ENCODE measurements at places on chromosomes 12 and 14. TPM values are rescaled to one million over a fixed set of nuclear protein-coding genes. Genes with fewer than 3 reads are reported as not detected.

ZNF26 gene
- 13.5 TPM for total RNA-seq

ART4 gene
- 1.3 TPM for total RNA-seq

BCL2L14 gene
- total RNA-seq, result not detected

NKX2-1 gene
- not detected for total RNA-seq

ADGRD1 gene
- 7.3 TPM for total RNA-seq

All from skin of body (tissue), 3 donors.